Uterine smooth muscle cell (primary cell): ENCODE measurements at places on chromosomes 11 and 22. TPM values are rescaled to one million over a fixed set of nuclear protein-coding genes. Genes with fewer than 3 reads are reported as not detected.

The OR52A1 gene
- total RNA-seq = not detected in 2 replicates

The MS4A1 gene
- not detected in 2 replicates for total RNA-seq

The CHADL gene
- total RNA-seq = 0.33 and 1.4 TPM in 2 replicates

The CRYBB3 gene
- not detected in 2 replicates for total RNA-seq

The FBXO7 gene
- 46.4 and 47.9 TPM in 2 replicates for total RNA-seq

The RAB3IL1 gene
- 12.5 and 19.1 TPM in 2 replicates for total RNA-seq

The SAAL1 gene
- total RNA-seq = 19.4 and 32.3 TPM in 2 replicates

The TEX12 gene
- total RNA-seq = 0.11 and 0.25 TPM in 2 replicates

The OR52I1 gene
- not detected in 2 replicates for total RNA-seq
